ENCODE measurements at places on chromosomes 1 and 21.

GRCh38 chr1:201503397-201504176 is 3.3 kb downstream of the CSRP1 start:
- DNase-seq: no peak

GRCh38 chr1:121595089-121595488 is 410.3 kb downstream of the SRGAP2C start:
- no peak for DNase-seq

- DNase-seq: no peak
Observed at GRCh38 chr1:41357451-41358101, 3.7 kb upstream of the FOXO6 start.

DNA sequence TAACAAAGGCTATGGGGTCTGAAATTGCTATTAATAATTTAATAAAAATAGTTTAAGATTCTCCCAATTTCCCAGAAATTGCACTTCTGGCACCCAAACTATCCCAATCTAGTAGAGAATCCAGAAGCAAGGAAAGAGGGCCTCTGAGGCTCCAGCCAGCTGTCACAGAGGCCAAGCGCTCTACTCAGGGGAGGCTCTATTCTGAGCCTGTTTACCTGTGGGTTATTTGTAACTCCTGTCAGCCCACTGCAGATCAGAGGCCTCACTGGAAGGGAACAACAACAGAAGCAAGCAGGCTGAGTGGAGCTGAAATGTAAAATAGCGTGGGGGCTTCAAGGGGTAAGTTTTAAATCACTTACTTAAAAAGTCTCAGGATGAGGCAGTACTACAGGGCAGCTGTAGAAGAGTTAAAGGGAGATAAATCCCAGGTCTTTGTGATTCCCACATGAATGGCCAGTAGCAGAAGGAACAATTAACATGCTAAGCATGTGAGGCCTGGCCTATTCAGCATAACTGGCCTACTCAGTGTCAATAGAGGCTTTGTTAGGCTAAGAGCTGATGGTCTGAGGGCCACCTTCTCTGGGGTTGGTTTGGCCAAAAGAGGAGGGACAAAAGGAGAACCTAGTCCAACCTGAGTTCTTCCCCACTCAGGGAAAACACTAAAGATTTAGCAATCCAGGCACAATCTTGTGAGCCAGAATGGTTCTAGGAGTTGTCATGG is 12.8 kb downstream of the ZNF687 start:
- no peak for DNase-seq

DNA sequence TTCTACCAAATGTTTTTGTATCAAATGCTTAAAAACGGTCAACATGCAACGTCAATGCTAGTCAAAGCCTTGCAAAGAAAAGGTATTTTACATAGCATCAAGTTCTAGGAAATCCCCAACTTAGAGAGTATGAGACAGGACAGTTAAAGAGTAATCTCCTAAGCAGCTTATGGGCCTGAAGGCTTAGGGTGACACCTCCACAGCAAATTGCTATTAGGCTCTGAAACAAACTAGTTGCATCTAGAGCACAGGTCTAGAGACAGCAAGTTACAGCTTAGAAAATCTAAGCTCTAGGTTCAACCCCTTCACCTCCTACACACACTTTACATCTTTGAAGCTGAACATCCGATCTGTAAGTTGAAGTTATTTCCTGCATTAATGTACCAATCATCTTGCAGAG is 13.7 kb downstream of the PABPC4 start:
- no peak for DNase-seq

- no peak for DNase-seq
Observed at GRCh38 chr1:101239095-101240040, 2.5 kb downstream of the S1PR1 start.
